CD4-positive, alpha-beta T cell treated with Interleukin-17A for 1 hour (primary cell): ENCODE measurements at places on chromosomes 7 and 10.
A peak's percentile ranks its signal among the peaks of the same experiment; 100 is the strongest.

DNA sequence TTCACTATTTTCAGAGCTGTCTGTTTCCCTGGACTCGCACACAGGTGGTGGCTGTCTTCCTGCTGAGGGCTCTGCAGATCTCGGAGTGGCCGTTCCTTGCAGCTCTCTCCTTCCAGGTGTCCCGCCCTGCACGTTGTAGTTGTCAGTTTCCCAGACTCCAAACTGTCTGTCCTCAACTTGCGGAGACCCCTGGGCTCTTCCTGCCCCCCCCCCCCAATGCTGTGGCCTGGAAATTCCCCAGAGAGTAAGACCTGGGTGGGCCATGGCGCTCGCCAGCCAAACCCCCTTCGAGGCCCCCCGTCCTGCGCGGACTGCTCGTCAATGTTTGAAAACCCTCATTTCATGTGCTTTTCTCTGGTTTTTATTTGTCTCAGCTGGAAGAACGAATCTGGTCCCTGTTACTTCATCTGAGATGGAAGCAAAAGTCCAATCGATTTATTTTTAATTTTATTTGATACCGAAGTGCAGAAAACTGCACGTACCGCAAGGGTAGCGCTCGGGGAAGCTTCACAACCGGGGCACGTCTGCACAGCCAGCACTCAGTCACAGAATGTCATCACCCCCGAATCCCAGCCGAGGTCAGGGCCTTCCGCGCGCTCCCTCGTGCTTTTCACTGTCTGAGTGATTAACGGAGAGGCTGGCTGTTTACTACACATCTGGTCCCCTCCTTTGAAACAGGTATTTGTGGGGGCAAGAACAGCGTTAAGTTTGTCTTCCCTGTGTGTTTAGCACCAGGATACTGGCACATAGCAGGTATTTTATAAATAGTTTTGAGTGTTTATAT lies 46.4 kb upstream of the NKX6-2 start:
- no peak for DNase-seq

- DNase-seq, result no peak
Measured at GRCh38 chr10:73837072-73837471, 25.7 kb upstream of the NDST2 start.

- DNase-seq, result no peak
Measured at GRCh38 chr7:158733220-158733519, 28.6 kb upstream of the NCAPG2 start.

DNA sequence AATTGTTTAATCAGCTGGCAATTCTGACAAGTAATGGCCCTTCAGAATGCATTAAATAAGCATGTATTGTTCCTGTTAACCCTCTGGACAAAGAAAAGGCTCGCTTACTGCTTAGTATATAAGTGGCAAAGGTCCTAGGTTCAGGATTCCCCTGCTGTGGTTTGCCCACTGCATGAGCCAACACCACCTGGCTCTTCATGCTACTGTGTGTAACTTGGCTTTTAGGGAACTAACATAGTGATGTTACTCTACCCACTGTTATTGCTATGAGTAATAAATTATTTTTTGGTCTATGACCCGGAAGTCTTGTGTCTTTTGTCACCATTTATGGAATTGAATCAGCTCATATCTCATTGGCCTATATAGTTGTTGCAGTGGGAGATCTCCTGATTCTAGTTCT lies 791.7 kb upstream of the PHF14 start:
- DNase-seq, result no peak

DNA sequence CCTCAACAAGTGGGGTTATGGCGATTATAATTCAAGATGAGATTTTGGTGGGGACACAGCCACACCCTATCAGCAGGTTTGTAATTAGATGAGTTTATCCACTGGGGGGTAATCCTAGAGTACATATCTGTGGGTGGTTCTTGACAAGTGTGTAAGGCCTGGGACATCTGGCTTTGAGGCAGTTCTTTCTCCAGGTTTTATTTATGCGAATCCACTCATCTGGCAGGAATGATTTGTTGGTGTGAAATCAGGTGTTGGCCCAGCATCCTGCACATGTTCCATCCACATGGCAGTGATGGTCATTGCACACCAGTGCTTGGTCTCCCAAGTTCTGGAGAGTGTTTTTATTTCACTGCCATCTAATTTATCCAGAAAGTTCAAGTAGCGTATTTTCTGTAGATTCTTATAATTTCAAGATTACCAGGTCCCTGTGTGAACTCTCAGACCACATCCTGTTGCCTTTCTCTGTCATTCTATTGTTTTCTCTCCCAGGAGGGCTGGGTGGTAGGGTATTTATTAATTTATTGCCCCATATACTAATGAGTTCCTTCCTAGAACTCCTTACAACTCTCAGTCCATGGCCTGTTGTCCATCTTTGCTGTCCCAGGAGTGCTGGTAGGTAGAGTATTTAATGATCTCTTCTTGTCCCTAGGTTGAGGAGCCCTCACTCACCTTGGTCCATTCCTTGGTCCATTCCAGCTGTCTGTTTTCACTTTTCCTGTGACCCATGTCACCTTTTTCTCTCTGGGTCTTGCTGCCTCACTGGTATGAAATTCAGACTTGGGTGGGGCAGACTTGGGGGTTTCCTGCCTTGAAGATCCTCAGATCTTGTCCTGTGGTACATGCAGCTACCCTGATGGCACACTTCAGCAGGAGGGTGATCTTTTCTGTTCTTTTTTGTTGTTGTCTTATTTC lies 10.4 kb downstream of the RALA start:
- peak; percentile 64 for DNase-seq

DNA sequence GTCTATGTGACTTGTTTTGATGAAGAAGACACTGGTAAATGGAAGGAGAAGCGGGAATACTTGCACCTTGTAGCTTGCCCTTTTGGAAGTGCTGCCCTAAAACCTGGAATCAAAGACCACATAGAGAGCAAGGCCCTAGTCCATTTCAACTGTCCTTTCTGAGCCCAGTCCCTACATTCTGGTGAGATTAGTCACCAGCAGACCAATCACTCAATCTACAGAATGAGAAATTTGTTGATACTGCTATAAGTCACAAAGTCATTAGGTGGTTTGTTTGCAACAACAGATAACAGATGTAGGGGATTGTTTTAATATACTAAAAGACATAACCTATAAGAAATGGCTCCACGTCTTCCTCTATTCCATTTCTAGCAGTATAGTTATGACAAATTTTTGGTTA lies 33.6 kb downstream of the WASL start:
- no peak for DNase-seq

GRCh38 chr10:125118011-125118611 lies 42.3 kb downstream of the CTBP2 start:
- DNase-seq, result no peak

DNA sequence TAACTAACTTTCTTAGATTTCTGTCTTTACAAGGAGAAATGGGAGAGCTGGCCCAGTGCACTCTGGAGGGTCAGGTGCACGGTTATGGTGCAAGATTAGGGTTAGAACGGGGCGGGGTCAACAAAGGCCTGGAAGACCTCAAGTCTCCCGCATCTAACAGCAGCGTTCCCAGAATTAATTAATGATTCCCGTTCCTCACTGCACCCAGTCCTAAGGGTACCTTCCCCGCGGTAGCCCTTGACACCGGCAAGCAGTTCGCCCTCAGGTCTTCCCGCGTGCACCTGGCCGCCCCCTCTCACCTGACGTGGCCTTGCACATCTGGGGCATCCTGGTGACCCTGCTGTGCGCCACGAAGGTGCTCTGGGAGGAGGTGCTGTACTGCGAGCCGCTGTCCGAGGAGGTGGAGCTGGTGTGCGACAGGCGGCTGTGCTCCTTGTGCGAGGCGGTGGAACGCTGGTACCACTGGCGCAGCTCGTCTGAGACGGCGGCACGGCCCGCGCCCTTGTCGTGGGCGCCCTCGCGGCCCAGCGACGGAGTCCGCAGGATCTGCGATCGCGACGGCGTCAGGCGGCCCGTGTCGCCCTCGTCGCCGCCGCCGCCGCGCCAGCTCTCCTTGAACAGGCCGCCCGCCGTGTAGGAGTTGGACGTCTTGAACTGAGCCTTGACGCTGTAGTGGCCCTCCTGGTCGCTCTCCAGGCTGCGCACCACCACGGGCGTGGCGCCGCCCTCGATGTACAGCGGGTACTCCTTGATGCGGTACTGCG lies 69.8 kb downstream of the PRPF18 start:
- no peak for DNase-seq

GRCh38 chr7:42987648-42988214 lies 55.6 kb downstream of the MRPL32 start:
- DNase-seq, result no peak

GRCh38 chr10:88006261-88006660 lies 142.8 kb downstream of the PTEN start:
- no peak for DNase-seq
